ENCODE measurements at places on chromosomes 4 and X.

GRCh38 chr4:8594097-8595038 lies 1.8 kb downstream of the CPZ start:
- DNase-seq: peak; percentile 22

- DNase-seq: no peak
Observed at GRCh38 chrX:45801554-45801953, 600.9 kb upstream of the DIPK2B start.

GRCh38 chr4:125770814-125771398 lies 456.2 kb downstream of the FAT4 start:
- no peak for DNase-seq

- DNase-seq: no peak
Observed at GRCh38 chr4:632926-633325, 7.6 kb downstream of the PDE6B start.

GRCh38 chr4:3168029-3168428 lies 80.9 kb upstream of the MSANTD1 start:
- DNase-seq: no peak

- DNase-seq: no peak
Observed at GRCh38 chr4:32161392-32161791, 1441.2 kb downstream of the PCDH7 start.

GRCh38 chrX:65581661-65582339 lies 47.2 kb upstream of the LAS1L start:
- DNase-seq: peak; percentile 18

- DNase-seq: no peak
Observed at GRCh38 chr4:18980516-18981233, 959.1 kb upstream of the LCORL start.

- DNase-seq: peak; percentile 42
Observed at GRCh38 chrX:70433848-70434351, 10.7 kb upstream of the DLG3 start.

Data from COR-L47 (cell line).